Thoracic aorta (tissue), 2 donors: ENCODE measurements at places on chromosomes 13 and 19.

- DNase-seq = no peak
These were observed 261.6 kb downstream of the SLITRK6 start for GRCh38 chr13:85537601-85538000.

GRCh38 chr19:5947435-5947834 is 30.5 kb downstream of the RANBP3 start:
- no peak for DNase-seq

GRCh38 chr13:71695662-71696061 is 171.3 kb downstream of the DACH1 start:
- DNase-seq = no peak

DNA sequence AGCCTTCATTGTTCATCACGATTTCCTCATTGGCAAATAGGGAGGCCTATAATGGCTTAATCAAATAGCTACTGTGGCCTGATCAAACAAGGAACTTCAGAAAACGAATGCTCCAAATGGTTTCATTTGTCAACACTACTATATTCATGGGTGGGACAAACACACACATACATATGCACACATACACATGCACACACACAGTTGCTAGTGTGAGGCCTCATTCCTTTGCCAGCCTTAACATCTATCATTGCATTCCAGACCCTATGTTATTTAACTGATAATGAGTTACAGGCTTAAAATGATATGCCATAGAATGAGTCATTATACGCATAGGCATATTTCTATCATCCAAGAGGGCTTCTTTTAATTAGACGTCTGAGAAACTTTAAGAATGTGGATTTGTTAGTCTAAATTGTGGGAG is 140.2 kb downstream of the KLF5 start:
- DNase-seq = no peak

DNA sequence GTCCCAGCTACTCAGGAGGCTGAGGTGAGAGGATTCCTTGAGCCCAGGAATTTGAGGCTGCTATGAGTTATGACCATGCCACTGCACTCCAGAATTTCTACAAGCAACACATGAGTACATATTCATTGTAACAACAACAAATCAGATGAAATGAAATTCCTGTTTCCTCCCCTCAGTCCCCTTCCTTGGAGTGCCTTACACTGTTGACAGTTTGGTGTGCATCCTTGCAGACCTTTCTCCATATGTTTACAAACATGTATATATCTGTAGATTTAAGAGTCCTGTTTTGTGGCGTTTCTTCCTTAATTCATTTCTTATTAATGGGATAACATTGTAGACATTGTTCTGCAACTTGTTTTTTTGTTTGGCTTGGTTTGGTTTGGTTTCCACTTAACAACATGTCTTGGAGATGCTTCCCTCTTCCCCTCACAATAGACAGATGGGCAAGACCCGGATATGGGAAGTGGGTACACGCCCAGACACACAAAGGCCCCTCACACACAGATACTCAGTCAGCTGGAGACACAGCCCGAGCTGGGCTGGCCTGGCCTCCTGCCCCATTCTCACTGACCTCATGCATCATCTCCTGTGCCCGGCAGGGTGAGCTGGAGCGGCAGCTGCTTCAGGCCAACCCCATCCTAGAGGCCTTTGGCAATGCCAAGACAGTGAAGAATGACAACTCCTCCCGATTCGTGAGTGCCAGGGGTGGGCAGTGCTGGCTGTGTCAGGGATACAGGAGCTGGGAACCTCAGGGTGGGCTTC is 21.7 kb downstream of the MYH14 start:
- DNase-seq = no peak

GRCh38 chr13:52025475-52026245 is 1.2 kb downstream of the UTP14C start:
- no peak for DNase-seq

GRCh38 chr13:74966814-74967424 is 515.0 kb downstream of the TBC1D4 start:
- DNase-seq = no peak

- no peak for DNase-seq
These were observed 36.4 kb downstream of the CRYL1 start for GRCh38 chr13:20489185-20489820.

DNA sequence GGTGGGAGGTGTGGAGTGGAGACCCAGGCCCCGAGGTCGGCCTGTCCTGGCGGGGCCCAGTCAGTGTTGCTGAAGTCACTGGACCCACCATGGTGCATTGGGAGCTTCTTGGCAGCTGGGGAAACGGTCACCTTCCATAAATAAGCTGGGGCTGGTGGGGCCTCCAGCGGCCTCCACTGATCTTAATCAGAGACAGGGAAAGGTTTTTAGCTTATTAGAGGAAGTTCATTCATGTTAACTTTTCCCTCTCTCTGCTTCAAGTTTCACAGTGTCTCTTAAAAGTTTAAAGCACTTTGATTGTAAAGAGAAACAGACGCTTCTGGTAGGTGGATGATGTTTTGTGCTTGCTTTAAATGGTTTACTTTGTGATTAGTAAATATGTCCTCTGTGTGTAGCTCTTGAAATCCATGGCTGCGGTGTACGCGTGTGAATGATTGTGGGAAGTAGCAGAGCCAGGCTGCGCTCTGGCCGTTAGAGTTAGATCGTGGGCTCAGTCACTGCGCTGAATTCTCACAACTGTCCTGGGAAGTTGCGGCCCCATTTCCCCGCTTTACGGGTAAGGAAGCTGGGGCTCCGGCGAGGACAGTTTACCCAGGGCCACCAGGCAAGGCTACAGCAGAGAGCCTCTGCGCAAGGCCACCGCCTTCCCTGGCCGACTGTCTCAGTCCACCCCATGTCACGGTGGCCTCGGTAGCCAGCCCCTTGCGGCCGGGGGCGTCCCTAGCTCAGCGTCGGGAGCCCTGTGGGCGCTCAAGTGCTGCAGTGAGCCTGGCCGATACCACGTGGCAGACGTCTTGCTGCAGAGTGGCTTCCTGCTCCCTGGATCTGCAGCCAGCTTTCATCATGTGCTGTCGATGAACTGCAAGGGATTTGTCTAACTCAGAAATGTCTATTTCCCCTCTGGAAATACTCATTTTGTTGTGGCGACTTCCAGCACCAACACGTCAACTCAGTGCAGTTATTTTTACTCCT is 16.5 kb upstream of the NDUFS7 start:
- no peak for DNase-seq

DNA sequence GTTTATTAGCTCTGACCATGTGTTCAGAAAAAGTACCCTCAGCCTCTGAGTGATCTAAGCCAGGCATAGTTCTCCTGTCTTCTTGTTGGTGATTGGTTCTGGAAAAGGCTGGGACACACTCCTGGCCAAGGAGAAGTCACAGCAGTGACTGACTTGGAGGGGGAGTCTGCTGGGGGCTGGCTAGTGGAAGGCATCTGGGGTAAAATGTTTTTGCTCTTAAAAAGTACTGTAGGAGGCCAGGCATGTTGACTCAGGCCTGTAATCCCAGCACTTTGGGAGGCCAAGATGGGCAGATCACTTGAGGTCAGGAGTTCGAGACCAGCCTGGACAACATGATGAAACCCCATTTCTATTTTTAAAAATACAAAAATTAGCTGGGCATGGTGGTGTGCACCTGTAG is 21.7 kb downstream of the FAM187B start:
- DNase-seq = no peak

- no peak for DNase-seq
These were observed 758.4 kb upstream of the SLITRK1 start for GRCh38 chr13:84640691-84641090.

GRCh38 chr19:35034005-35034502 is 3.8 kb downstream of the SCN1B start:
- no peak for DNase-seq

DNA sequence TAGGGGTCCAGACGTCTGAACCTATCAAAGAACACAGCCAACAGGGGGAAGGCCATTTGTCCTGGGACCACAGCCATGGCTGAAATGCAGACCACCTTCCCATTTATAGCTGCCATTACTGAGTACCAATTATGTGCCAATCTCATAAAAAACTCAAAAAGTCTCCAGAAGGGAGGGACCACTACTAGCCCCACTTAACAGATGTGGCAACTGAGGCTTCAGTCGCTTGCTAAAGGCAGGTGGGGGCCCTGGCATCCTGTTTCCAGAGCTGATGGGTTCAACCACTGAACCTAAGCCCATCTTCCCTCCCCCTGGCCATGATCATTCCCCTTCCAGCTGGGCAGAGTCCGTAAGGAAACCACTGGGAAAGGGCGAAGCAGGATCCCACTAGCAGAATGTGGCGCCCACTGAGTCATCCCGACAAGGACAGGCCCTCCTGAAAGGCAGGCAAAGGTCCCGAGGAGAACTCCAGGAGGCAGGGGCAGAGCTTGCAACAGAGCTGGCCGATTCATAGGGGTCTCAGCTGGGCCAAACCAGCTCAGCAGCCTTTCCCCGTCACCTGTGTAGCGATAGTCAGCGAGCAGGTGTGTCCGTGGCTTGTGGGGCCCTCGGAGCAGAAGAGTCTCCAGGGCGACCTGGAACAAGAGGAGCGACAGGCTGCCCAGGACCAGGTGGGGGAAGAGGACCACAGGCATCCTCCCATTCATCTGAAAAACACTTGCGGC is 14.3 kb upstream of the NAPA start:
- no peak for DNase-seq

DNA sequence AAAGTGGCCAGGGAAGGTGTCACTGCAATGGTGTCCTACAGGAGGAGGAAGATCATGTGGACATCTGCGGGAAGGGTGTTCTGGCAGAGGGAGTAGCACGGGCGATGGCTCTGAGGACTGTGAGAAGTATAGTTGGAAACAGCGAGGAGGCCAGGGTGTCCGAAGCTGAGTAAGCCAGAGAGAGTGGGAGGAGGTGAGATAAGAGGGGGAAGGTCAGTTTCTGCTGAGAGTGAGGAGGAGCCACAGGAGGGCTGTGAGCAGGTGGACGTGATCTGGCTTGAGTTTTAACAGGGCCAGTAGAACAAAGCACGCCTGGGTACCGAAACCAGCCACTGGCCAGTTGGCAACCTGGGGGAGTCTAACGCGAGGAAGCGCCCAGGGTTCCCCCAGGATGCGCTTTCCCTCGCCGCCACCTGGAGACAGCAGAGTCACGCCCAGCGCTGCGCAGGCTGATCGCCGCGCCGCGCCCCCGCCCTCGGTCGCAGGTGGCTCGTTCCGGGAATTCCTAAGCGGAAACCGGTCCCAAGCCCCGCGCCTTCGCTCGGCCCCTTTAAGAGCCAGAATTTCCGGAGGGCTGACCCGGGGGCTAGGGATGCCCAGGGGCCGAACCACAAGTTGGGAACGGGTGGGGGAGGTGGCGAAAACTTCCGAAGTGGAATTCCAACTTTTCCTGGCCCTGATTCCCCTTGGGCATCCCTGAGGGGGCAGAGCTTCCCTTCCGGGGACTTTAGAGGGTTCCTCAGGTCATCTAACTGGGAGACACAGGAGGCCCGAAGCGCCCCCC is 1.1 kb upstream of the LSR start:
- DNase-seq = no peak

DNA sequence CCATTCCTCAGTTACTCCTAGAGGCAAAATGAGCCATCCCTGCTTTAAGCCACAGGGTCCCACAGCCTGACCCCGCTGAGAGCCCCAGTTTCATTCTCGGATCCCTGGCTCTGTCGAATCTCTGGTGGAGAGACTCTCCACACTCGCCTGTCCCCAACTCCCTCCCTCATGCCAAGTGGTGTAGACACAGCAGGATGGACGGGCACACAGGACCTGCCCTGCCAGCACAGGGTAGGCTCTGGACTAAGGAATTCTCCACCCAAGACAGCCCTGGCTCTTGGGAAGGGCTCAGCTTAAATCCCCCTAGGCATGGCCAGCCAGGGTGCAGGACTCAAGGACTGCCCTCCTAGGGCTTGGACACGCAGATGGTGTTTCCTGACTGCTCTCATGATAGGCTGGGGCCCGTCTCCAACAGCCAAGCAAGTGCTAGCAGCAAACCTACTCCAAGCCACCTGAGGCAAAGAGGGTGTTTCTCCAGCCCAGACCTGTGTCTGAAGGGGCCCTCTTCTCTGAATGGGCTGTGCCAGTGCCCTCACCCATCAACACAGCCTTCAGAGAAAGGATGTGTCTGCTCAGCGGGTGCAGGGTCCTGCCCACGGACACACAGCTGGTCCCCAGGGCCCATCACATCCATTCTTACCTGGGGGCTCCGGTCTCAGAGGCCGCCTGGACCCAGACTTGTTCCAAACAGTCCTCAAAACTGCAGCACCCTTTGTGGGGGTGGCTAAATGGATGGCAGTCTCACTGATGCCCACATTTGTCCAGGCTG is 65.3 kb downstream of the PEPD start:
- DNase-seq = no peak

DNA sequence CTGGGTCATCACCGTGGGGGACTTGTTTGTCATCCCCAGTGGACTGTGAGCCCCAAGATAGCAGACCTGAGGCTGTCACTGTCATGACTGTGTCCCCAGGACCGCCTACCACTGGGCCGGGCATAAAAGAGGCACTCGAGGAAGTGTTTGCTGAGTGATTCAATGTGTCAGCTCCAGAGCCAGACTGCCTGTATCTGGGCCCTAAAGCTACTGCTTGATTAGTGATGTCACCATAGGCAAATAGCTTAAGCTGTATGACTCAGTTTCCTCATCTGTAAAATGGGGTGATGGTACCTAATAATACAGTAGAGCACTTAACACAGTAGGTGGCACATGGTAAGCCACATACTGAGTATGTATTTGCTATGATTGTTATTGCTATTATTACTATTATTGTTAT is 11.2 kb upstream of the CEACAM19 start:
- no peak for DNase-seq

DNA sequence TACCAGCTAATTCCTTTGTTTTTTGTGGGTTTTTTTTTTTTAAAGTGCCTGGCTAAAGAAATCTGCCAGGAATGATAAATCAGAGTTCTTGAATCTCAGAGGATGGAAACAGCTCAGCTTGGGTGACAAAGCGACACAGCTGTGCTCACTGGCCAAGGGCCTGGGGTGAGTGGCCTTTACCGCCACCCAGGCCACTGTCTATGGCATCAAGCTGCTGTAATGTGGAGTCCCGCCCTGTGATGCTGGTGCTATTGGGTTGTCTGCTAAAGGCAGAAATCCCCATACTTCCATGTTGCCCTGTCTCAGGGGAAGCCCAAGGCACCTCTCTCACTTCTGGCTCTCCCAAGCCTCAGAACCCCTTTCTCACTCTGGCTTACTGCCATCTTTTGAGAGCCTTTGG is 82.6 kb upstream of the FARP1 start:
- no peak for DNase-seq

- no peak for DNase-seq
These were observed 41.2 kb upstream of the ZNF835 start for GRCh38 chr19:56712611-56713276.

- no peak for DNase-seq
These were observed 203.4 kb upstream of the MIR17HG start for GRCh38 chr13:91144054-91144453.

GRCh38 chr13:103812971-103813370 is 746.8 kb upstream of the SLC10A2 start:
- no peak for DNase-seq

DNA sequence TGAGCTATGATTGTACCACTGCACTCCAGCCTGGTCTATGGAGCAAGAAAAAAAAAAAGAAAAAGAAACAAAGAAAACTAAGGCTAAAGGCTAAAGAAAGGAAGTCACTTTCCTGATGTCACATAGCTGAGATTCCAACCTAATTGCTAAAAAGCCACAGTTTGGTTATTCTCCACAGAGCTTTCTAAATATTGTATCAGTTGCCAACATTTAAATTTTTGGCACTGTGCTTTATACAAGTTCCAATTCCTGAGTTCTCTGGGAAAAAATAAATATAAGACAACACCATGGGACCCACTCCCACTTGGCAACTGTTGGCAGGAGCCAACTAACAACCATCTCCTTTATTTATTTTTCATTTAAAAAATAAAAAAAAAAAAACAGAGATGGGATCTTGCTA is 11.2 kb upstream of the LYPD3 start:
- no peak for DNase-seq

- no peak for DNase-seq
These were observed 90.2 kb downstream of the ATP11A start for GRCh38 chr13:112779856-112780604.
